ENCODE measurements at places on chromosomes 2 and 18.

- peak; percentile 18 for DNase-seq
Measured at GRCh38 chr2:240992572-240993291, 5.7 kb upstream of the SNED1 start.

DNA sequence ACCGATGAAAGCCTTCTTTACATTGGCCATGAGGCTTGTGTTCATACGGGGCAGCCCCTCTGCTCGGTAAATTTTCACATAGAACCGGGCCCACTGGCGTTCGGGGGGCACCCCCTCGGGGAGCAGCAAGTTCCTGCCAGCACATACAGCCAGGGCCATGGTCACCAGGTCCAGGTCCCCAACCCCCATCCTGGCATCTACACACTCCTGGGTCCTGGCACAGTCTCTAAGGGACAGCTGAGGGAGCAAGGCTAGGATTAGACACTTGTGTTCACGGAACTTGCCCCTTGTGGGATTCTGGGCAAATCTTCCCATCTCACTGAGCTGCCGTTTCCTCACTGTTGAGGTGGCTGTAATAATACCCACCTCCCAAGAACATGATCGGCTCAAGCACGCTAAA lies 5.6 kb upstream of the OTOF start:
- no peak for DNase-seq

DNA sequence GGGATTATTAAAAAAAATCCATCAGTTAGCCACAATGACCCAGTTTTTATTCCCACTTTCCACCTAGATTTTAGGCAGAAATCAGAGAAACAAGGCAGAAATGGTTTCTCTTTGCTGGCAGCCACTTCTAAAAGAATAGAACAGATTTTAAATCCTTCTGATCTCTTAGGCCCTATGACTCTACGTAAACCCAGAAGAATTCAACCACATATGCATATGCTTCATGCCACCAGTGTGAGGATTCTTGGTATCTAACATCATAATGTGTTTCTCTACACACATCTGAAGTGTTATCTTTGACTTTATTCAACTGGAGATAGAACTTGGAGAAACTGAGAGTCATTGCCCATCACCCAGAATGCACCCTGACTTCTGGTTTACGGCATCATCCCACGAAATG lies 128.7 kb upstream of the TANK start:
- DNase-seq: no peak

- DNase-seq: peak; percentile 48
Measured at GRCh38 chr2:18749912-18750526, 160.7 kb upstream of the NT5C1B start.

DNA sequence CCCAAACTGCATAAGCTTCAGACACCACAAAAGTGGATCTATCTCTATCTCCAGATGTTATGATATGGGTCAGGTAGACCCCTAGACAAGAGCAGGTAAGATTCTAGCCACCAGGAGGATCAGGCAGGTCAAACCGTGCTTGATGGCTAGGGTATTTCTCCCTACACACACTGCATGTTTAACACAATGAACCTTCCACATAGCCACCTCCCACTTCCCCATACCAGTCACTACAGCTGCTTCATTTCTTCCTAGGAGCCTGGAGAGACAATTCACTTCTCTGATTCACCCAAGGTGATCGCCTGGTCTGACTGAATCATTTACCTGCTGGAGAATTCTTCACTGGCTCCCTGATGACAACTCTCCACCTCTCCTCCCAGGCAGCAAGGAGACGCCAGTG lies 66.0 kb upstream of the MYCN start:
- DNase-seq: no peak

- DNase-seq: no peak
Measured at GRCh38 chr2:65539633-65540032, 107.2 kb upstream of the SPRED2 start.

GRCh38 chr2:74019516-74019915 lies 34.8 kb downstream of the TET3 start:
- DNase-seq: no peak

DNA sequence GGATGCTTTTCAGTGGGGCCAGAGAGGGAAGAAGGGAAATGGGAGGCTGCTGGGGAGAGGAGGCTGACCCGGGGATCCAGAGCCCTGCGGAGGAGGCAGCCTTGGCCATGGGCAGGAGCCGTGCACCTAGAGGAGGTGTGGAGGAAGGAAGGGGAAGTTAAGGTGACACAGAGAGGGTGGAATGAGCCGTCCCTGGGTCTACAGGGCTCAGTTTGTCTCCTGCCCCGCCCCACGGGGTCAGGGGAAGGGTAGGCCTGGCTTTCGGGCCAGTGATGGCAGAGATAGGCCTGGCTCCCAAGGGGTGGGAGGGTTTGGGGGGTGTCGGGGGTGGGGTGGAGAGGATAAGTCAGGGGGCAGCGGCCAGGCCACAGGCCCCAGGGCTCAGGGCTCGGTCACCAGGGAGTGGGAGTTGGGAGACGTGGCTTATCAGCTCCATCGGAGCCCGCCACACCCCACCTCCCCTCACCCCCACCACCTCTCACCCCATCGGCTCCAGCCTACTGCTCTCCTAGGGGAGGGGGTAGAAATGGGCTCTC lies 39.5 kb upstream of the NOTO start:
- no peak for DNase-seq

GRCh38 chr2:179263446-179264367 lies 925 bp downstream of the SESTD1 start:
- peak; percentile 50 for DNase-seq

GRCh38 chr2:11947956-11948355 lies 201.5 kb downstream of the LPIN1 start:
- DNase-seq: peak; percentile 60

DNA sequence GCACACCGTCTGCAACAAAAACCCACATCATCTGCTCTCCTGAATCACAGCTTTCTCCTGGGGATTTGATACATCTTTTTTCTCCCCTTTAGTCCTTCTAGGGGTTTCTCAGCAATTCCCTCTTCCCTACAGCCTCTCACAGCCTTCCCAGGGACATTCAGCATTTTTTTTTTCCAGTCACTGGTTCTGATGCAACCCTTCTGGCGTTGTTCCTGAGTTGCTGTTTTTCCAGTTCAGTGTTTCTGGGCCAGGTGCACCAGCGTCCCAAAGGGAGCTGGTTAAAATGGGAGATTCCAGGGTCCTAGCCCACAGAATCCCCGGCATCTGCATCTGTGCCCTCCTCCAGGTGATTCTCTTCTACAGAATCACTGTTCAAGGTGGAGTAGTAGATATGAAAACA lies 36.1 kb downstream of the ADCY3 start:
- DNase-seq: no peak

- DNase-seq: no peak
Measured at GRCh38 chr2:177289824-177290628, 25.5 kb upstream of the NFE2L2 start.

GRCh38 chr2:9262671-9263171 lies 56.1 kb downstream of the ASAP2 start:
- DNase-seq: no peak

GRCh38 chr2:214311931-214312749 lies 98.7 kb upstream of the VWC2L start:
- no peak for DNase-seq

- DNase-seq: no peak
Measured at GRCh38 chr2:11156396-11157075, 1.3 kb downstream of the SLC66A3 start.

- no peak for DNase-seq
Measured at GRCh38 chr2:159755788-159756187, 42.2 kb downstream of the CD302 start.

DNA sequence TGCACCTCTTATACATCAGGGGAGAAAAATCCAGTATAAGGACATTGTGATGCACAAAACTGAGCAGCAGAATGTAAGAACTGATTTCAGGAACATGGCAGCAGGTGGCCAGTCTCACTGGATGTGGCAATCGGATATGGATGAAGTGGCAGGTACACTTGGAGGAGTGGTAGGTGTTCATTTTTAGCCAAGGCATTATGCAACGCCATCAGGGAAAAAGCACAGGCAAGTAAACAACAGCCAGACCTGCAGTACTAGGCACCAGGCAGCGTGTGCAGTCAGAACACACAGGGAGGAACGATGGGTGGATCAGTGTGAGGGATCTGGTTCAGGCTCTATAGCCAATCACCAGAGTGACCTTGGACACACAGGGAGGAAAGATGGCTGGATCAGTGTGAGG lies 77.4 kb upstream of the GCFC2 start:
- DNase-seq: no peak

DNA sequence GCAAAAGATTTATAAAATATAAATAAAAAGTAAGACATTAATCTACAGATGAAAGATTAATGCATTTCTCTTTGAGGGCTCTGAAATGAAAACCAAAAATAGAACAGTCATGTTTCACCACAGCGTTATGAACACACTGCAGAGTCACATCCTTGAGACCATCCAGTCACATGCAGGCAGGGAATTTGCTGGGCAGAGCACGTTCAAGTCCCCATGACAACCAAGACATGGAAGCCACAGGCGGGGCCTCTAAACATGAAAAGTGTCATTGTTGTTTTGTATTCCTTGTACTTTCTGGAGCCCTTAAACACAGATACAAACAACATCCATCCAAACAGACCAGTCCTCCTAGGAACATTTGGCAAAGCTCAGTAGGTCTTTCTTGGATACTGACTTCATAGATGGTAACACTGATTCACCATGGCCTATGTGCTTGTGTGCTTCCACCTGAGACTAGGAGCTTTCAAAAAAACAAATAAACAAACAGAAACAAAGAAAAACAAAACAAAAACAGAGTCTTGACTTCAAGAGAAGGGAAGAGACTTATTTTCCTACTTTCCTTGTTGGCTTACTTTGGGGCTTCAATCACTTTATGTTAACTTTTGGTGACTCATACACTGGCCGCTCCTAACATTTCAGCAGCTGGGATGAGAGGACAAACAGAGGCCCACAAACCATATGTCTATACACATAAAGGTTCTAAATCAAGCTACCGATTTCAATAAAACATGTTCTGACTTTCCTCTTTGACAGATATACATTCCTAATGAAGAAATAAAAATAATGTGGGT lies 99.5 kb upstream of the CCDC85A start:
- DNase-seq: peak; percentile 2

DNA sequence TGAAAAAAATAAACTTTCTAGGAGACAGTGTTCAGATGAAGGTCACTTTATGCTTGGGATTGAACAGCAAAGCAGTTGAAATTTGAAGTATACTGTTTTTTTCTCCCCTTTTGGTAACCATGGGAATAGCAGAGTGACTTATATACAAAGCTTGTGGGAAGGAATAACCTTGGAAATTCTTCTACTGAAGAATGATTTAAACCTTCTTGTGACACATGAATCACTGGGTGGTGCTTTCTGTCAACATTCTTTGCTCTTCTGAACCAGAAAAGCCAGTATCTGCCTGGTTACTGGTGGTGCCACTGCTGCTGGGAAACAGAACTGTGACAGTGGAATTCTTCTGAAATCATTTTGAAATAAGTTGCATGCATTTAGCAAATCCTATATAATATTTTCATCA lies 39.4 kb upstream of the RND3 start:
- peak; percentile 44 for DNase-seq

- no peak for DNase-seq
Measured at GRCh38 chr2:187470698-187471097, 22.6 kb upstream of the CALCRL start.

DNA sequence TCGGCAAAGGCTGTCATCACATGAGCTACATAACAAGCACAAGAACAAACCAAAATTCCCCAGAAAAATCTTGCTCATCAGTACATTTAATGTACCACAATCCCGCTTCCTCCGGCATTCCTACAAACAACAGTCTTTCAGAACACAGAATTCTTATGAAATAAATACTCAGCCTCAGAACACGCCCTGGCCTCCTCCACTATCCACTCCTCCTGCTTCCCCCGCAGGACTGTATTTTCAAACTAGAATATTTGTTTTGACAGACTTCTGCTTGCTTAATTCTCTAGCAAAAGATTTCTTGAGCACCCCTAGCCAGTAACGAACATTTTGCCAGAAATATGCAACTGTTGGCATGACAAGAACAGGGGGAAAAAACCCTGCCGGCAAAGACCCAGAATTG lies 131.2 kb downstream of the THADA start:
- DNase-seq: no peak

- DNase-seq: no peak
Measured at GRCh38 chr2:11896386-11896785, 150.0 kb downstream of the LPIN1 start.

- DNase-seq: no peak
Measured at GRCh38 chr2:216713691-216714336, 18.5 kb upstream of the IGFBP5 start.

DNA sequence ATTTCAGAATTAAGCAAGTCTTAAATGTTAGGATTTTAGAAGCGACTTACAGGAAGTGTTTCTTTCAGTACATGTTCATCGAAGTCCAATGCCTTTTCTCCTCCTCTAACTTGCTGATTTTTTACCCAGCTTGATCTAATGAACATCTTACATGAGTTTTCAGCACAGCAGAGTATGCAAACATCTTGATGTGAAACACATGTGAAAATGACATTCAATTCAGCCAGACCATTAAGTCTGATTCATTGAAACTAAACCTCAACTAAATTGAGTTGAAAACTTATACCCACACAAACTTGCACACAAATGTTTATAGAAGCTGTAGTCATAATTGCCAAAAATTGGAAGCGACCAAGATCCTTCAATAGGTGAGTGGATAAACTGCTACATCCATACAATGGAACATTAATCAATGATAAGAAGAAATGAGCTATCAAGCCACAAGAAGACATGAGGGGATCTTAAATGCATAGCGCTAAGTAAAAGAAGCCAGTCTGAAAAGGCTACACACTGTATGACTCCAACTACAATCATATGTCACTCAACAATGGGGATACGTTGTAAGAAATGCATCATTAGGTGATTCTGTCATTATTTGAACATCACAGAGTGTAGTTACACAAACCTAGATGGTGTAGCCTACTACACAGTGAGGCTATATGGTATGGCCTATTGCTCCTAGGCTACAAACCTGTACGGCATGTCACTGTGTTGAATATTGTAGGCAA lies 18.5 kb downstream of the PSTPIP2 start:
- DNase-seq: no peak

Data from suppressor macrophage treated with lipopolysaccharide for 4 hours (primary cell).